ENCODE measurements at places on chromosomes 13 and 19.

DNA sequence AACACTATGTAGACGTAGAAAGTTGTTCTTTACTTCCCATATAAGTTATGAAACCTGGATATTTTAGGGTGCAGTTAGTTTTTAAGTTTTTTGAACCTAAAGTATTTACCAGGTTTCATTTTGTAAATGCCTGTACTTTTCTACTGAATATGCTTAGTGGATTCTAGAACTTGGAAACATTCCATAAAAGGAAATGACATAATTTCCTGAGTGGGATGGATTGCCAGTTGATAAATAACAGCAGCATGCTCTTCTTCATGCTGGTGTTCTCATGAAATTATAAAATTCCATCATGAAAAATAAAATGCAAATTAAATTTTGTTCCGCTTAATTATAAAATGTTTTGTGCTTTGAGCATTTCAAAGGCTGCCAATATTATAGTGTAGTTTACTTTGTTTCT lies 362.2 kb upstream of the PCDH20 start:
- no peak for DNase-seq

DNA sequence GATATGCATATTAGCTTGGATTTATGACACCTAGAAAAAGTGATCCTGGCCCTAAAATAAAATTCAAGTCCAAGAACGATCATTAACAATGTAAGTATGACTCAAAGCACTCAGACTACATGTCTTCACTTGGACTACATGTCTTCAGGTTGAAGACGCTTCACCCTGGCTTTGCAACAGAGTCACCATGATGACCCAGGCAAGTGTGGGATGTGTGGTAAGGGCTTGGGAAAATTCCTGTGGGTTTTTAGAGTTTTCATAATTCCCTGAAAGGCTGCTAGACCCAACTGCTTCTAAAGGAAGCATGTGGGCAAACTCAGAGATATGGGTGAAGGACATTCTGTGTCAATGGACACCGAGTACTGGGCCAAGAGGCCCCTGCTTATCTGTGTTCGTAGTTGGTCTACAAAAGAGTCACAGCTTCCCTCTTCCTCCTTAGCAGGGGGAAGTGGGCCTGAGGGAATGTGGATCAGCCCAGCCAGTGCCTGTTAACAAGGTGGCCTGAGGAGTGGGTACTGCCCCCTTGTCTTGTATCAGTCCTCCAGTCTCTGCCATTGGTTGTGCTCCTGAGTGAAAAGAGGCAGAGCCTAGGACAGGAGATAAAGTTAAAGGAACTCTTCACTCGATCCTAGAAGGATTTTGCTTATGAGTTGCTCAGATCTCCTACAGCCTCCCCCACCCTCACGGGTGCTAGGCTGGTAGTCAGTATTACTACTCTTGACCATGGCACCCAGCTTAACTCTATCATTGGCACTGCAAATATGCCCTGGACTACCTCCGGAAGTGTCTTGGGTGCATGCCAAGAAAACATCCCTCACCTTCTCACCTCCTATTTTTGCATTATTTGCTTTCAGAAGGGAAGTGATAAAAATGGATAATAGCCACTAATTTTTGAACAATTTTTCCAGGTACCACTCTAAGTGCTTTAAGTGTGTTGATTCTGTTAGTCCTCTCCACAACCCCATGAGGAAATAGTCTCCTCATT lies 406.3 kb downstream of the COG6 start:
- DNase-seq = no peak

DNA sequence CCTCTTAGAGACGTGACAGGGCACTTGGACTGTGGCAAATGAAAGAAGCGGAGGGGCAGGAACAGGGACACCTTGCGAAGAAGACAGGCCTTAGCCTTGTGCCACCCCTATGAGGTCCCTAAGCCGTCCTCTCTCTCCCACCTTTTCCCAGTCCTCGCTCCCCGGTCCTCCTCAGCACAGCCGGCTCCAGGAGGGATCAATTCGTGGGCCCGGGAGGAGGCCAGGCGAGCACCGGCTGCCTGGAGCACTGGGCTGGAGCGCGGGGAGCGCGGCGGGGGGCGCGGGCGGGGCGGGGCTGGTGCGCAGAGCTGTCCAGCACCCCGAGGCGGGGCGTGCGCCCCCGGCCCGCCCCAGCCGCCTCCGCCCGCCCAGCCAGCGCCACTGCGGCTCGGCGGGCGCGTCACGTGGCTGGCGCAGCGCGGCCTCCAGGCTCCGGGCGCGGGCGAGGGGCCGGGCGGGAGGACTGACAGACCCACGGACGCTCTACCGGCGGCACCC lies at the start of gene LRP3:
Gene LRP3 (plus strand): TSS at position 466 of the 498 bp plus-strand sequence. CDS start 456 bp downstream, outside the sequence.
- no peak for DNase-seq

DNA sequence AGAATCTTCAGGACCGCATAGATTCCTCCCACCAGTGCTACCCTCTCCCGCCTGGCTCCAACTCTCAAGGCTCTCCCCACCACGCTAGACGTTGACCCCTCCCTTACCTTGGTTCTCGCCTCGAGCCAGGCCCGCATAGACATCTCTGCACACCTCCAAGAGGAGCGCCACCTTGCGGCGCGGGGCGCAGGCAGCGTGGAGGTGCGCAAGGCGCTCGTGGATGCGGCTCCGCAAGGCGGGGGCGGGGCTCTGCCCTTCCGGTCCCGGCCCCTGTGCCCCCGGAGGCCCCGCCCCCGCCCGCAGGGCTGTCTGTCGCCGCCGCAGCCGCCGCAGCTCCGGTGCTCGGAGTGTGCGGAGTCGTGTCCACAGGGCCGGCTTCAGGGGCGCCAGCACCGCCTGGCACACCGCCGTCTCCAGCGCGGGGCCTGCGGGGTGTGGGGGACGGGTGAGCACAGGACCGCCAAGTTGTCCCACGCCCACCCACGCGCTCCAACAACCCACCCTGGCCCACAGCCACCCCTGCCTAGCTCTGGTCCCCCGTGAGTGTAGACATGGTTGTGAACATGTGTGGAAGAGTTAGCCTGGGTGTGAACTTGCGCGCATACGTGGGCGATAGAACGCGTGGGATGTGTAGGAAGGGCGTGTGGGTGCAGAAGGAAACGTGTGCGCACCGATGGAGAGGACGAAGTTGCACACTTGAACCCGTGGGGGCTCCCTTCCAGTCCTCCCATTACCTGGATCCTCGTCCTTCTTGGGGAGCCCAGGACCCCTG lies 8.1 kb downstream of the RINL start:
- DNase-seq = no peak

GRCh38 chr13:98987275-98987674 lies 9.4 kb upstream of the DOCK9 start:
- no peak for DNase-seq

- no peak for DNase-seq
These were observed 2.6 kb upstream of the EPN1 start for GRCh38 chr19:55672418-55672817.

DNA sequence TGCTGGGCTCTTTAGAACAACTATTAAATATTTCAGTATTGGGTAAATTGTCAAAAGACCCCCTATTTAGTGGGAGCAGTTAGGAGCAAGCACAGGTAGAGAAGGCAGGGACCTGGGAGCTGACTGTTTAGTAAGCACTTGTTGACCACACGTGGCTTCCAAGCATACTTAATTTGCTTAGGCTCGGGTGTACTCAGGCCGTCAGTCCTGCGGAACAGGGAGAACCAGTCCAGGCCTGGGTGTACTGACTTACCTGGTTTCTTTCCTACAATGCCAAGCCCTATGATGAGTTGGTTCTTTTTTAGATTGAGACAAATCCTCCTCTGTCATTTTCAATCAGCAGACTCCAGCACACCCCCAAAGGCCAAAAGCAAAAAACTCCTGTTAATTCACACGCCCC lies 90.0 kb downstream of the WDFY2 start:
- DNase-seq = no peak

GRCh38 chr13:31286930-31287329 lies 87.2 kb downstream of the B3GLCT start:
- DNase-seq = no peak

GRCh38 chr13:23822252-23822824 lies 66.9 kb downstream of the MIPEP start:
- DNase-seq = no peak

DNA sequence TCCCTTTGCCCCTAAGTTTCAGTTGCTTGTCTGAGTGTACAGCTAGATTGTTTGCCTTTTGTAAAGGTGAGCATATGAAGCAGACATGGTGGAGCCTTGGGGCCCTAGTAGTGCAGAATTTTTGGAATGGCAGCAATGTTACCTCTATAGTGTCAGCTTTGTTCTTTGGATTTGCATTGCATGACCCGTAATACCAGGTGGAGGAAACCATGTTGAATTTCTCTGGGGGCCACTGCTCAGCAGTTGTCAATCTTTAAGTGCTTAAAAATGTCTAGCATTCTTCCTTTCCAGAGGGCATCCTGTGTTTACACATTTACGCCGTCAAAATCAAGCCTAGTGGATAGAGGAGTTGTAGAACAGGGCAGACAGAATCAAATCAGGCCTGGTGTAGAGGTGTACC lies 303.3 kb downstream of the ATP8A2 start:
- no peak for DNase-seq

GRCh38 chr19:47107202-47107952 lies 6.2 kb downstream of the ZC3H4 start:
- no peak for DNase-seq

DNA sequence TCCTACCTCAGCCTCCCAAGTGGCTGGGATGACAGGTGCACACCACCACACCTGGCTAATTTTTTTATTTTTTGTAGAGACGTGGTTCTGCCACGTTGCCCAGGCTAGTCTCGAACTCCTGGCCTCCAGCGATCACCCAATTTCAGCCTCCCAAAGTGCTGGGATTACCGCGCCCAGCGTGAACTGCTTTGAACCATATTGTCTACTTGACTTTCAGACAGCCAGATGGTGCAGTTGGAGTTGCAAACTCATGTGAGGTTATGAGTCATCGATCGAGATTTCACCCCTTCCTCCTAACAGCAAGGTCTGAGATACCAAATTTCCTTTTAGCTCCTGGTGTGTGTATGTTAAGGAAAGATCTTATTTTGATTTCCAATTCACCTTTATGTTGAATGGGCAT lies 2.7 kb downstream of the SLC27A1 start:
- DNase-seq = no peak

DNA sequence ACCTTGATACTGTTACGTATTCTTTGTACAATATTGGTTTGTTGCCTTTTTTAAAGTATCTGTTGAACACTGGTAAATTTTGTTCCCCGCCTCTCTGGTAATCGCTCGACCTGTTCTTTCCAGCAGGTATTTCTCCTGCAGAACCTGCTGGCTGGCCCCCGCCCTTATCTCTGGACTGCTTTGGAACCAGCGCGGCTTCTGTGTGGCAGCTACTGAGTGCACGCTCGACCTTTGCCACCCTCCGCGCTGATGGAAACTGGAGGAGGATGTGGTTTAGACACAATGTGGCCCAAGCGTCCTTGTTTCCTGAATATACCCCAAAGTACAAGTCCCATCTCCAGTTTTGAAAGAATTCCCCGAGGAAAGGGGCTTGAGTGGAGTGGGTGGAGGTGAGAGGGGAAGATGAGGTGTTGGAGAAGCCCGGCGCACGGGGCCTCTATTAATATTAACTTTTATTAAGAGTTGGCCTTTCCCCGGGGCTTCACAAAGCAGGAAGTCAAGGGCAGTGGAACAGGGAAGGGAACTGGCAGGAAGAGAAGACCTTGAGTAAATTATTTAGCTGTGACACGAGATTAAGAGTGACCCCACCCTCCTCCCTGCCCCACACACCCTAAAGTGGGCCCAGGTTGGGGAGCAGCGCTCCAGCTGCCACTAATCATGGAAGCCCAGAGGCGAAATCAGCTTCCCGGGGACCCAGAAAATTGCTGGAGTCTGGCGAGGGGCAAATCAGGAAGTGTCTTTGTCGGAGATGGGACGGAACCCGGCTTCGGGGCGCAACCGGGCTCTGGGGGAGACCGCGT lies 16.0 kb downstream of the CDX2 start:
- no peak for DNase-seq

DNA sequence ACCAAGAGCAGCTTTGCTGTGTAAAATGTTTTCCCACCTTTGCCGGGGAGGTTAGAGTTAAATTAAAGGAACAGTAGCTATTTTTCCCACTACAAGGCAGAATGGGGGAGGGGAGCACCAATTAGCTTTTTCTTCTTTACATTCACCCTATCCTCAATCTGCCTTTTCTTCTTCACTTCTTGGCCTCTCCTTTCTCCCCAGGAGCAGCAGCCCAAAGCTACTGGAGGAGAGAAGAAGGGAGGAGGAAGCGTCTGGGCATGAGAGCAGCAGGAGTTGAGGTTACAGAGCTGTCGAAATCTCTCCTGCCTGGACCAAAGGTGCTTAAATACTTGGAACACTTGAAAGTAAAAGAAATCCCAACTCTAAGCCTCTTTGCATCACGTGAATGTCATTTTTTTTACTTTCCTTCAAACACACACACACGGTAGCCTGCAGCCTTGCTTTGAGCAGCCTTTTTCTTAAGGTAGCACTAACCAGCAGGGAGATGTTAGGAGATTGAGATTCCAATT lies 39.0 kb upstream of the WASF3 start:
- no peak for DNase-seq

DNA sequence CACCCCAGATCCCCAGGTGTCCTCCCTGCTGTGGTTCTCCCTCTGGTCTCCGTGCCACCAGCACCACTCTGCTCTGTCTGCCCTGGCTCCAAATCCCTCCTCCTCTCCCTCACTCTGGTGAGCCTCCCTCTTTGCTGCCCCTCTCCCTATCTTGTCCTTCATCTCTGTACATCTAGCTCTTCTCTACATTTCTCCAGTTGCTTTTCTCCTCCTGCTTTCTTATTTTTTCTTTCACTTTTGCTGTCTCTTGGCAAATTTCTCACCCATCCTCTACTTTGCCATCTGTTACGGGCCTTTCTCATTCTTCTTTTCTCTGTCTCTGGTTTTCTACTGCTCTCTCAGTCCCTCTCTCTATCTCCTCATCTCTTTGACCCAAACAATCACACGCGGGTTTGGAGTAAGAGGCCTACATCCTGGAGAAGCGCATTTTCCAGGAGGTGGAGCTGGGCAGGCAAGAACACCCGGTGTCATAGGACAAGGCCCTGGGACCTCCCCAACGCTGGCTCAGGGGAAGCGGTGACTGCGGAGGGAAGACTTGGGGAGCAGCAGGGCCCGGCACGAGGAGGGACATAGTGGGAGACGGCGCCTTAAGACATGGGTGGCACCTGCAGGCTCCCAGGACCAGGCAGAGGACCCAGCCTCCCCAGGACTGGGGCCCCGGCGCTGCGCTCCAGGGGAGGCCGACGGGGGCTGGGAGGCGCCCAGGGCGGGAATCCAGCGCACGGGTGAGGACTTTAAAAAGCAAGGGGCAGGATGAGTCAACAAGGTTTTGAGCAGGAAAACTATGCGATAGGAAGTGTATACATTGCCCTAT lies 9.9 kb downstream of the ZNF611 start:
- DNase-seq = no peak

- peak; percentile 18 for DNase-seq
These were observed 24.2 kb upstream of the TTYH1 start for GRCh38 chr19:54390942-54391577.

DNA sequence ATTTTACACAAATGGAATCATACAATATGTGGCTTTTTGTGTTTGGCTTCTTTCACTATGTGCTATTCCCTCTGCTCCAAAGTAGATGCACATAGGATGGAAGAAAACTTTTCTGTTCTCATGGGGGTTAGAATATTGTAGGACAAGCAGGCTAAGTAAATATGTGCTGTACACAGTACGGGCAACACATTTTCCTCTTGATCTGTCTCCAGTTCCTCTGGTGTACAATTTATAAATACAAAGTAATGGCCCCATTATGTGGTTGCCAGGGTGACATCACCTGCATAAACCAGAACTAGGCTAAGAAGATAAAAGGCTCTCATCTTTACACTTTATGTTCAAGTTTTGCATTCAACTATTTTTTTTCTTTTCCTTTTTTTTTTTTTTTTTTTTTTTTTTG lies 41.0 kb upstream of the SOX21 start:
- no peak for DNase-seq

GRCh38 chr19:53308339-53308811 lies 25.2 kb upstream of the ZNF845 start:
- no peak for DNase-seq
